ENCODE measurements at places on chromosomes 7 and 10. TPM values are rescaled to one million over a fixed set of nuclear protein-coding genes. Genes with fewer than 3 reads are reported as not detected.

DNA sequence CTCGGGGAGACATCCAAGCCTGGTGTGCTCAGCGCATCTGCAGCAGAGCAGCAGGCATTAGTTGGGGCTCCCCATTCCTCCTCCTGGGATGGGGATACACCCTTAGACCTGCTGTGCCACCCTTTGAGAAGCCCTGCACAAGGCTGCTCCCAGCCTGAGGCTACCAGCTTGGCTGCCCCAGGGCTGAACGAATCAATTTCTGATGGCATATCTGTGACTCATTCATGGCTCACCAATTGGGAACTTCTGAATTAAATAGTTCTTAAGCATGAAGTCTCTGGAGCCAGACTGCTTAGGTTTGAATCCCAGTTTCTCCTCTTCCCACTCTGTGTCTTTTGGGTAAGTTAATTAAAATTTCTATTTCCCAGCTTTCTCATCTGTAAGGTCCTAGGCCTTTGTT is 16.3 kb upstream of the GLI3 start:
- DNase-seq: no peak

GRCh38 chr10:98047009-98047741 is 16.8 kb upstream of the CRTAC1 start:
- DNase-seq: no peak

GRCh38 chr7:2640482-2640830 is 8.7 kb downstream of the TTYH3 start:
- DNase-seq: no peak

GRCh38 chr7:39554583-39555165 is 11.5 kb upstream of the YAE1 start:
- DNase-seq: no peak

DNA sequence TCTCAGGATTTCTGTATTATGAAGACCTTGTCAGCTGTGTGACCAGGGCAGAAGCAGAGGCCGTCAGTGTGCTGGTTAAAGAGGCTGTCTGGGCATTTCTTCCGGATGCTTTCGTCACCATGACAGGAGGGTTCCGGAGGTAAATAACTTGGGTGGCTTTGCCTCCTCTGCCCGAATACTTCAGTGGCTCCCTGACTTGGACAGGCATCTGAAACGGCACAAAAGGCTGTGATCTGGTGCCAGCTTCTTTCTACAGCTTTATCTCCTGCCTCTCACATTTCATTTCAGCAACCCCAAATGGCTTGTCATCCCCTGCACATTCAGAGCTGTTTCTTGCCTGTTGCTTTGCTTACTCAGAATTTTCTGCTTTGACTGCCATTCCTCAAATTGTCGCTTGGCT is 23.2 kb downstream of the DNTT start:
- DNase-seq: no peak

DEPP1 gene
- total RNA-seq: not detected

DNA sequence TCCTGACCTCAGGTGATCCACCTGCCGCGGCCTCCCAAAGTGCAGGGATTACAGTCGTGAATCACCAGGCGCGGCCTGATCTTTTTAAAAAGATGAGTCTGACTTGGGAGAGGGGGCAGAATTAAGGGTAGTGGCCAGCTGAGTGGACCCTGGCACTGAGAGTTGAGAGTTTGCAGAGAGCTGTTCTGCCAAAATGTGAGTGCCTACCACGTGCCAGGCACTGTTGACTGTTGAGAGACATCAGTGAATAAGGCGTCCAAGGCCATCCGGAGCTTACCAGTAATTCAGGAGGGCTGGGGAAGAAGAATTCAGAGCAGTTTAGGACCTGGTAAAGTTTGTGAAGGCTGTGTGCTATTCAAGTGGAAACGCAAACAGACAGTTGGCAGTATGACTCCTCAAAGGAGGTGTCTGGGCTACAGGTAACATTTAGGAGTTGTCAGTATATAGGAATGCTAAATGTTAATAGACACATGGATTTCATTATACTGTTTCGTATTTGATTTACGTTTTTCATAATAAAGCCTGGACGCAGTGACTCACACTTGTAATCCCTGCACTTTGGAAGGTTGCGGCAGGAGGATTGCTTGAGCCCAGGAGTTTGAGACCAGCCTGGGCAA is 1.5 kb downstream of the NIPSNAP2 start:
- DNase-seq: no peak

LRRC61 gene
- total RNA-seq: 8.3 TPM

NEUROG3 gene
- 0.24 TPM for total RNA-seq

CCDC172 gene
- not detected for total RNA-seq

NUTM2B gene
- 2.6 TPM for total RNA-seq

DNA sequence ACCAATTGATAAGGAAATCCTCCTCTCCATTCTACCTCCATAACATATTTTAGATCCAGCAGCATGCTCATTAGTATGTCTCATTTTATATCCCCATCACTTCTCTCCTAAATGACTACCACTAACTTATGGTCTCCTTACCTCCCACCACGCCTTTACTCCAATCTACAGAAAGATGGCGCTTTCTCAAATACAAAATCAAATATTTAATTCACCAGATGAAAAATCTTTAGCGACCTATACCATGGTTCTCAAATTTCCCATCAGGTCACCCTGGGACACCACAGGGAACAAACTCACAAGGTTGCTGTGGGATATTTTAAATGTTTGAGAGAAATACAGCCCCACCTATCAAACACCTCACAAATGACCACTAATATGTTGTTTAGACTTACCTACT is 27.0 kb upstream of the EBLN1 start:
- no peak for DNase-seq

EGFR gene
- not detected for total RNA-seq

DNA sequence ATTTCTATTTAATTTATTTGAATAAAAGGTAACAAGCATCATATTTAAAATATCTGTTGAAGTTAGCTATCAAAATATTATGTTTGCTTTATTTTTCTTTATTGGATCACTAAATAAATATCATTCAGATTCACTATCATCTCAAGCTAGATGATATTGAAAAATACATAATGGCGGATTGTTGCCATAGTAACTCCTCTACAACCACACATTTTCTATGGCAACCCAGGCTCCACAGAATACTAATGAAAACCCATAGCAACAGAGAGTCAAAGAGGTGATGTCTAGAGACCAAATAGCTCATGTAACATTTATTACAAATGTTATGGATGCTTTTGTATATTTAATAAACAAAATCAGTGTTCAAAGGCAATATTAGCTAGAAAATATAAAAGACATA is 148.9 kb upstream of the CDK1 start:
- no peak for DNase-seq

Measured in naive thymus-derived CD4-positive, alpha-beta T cell (primary cell).